ENCODE measurements at places on chromosomes 6 and 20.
A peak's percentile ranks its signal among the peaks of the same experiment; 100 is the strongest.

DNA sequence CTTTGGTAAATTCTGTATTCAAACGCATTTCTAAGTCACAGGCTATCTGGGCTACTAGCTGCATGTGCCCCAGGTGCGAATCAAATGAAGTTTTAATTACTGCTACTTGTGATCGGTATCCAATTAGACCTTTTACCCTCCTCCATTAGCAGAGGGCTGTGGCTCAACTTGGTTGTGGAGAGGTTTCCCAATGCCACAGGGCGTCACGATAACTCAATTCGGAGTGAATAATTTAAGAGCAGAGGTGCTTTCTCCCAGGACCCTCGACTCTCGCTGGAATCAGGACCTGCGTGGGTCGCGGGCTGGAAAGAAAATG, 640 bp downstream of the SAYSD1 start:
- DNase-seq, result no peak

DNA sequence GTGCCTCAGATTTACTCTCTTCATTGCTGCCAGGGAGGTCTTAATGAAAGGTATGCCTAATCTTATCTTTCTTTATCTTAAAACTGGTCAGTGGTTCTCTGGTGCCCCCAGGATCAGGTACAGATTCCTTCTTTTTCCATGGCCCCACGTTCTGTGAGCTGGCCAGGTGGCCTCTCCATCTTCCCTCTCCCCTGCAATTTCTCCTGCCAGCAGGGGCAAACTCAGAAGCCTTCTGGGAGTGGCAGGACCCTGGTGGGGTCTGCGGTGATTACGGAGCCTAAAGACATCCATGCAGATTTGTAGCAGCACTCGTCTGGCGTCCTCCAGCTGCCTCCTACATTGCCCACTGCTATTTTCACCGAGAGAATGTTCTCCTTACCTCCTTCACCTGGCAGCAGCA, 95.8 kb downstream of the CCDC170 start:
- no peak for DNase-seq

- DNase-seq, result no peak
Measured at GRCh38 chr6:6820641-6821238, 232.2 kb downstream of the LY86 start.

- DNase-seq, result no peak
Measured at GRCh38 chr6:23403460-23403859, 722.6 kb upstream of the NRSN1 start.

DNA sequence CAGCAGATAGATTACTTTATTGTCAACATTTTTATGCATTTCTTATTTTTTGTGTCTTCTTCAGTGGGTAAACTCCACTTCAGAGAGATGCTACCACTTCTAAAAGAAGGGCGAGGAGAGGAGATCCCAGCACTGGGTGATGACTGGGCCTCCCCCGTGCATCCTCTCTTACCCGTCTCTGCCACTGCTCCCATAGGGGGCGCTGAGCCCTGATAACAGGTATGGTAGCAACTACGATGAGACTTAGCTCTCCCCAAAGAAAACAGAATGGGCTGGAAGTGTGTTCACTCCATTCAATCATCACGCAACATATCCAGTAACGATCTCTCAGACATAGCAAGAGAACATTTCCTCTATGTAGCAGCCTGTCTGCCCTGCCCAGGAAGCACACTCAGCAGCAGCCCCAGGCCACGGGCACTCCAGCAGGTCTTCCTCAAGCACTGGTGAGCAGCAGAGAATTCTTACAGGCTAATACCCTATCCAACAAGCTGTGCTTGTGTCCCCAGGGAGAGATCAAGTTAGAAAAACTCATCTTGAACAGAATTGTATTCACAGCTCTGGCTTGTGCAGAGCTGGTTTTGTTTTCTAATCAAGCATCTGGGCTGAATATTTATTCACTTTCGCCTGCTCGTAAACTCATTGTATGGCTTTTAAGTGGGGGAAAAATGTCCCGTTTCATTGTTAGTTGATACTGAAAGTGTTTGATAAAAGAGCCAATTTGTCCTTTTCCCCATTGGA, 533.1 kb upstream of the CDH4 start:
- DNase-seq, result no peak

- DNase-seq, result no peak
Measured at GRCh38 chr20:2955257-2955970, 82.1 kb downstream of the PTPRA start.

- no peak for DNase-seq
Measured at GRCh38 chr20:53824779-53825178, 231.1 kb upstream of the ZNF217 start.

GRCh38 chr6:130365166-130366106, at the start of gene TMEM200A:
Gene TMEM200A, plus strand, starts transcription at chr6:130366017. Its CDS starts 74,406 bp downstream, at chr6:130440423.
- DNase-seq, result peak; percentile 63

DNA sequence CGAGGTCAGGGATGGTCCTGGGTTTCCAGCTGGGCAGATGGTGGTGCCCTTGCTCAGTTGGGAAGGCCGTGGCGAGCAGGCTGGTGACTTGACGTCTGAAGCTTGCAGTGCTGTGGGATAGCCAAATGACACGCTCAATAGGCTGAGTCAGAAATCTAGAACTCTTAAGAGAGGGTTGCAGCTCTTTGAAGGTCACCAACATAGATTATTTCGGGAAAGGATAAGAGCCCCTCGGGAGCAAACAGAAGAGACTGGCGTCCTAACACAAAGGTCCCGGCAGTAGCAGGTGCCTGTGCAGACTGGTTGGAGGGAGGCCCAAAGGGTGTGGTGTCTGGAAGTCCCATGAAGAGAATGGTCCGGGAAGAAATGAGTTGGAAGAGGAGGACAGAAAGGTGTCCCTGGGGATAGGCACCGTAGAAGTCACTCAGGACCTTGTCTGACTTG, 18.4 kb downstream of the PKIG start:
- DNase-seq, result peak; percentile 67

DNA sequence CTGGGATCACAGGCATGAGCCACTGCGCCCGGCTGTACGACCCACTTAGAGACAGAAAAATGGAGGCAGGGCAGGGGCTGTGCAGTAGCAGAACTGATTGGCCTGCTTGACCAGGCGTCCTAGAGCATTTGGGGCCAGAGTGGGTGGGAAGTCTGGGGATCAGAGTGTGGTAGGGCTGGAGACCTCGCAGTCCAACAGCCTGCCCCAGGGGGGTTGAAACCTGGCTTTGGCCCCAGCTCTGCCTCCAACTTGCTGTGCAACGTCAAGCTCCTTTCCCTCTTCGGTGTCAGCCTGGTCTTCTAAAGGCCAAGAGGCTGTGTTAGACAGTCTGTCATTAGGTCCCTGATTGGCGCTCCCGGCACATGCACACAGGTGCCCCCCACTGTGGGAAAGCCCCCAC, 15.3 kb upstream of the SPDEF start:
- peak; percentile 11 for DNase-seq

GRCh38 chr20:59515013-59515905, 89.1 kb upstream of the PHACTR3 start:
- DNase-seq, result peak; percentile 52

- no peak for DNase-seq
Measured at GRCh38 chr6:130700397-130700796, 126.8 kb upstream of the SMLR1 start.

GRCh38 chr20:33280000-33280680, 2.9 kb upstream of the BPIFB1 start:
- no peak for DNase-seq

GRCh38 chr6:48505621-48506020, 394.6 kb upstream of the PTCHD4 start:
- no peak for DNase-seq

DNA sequence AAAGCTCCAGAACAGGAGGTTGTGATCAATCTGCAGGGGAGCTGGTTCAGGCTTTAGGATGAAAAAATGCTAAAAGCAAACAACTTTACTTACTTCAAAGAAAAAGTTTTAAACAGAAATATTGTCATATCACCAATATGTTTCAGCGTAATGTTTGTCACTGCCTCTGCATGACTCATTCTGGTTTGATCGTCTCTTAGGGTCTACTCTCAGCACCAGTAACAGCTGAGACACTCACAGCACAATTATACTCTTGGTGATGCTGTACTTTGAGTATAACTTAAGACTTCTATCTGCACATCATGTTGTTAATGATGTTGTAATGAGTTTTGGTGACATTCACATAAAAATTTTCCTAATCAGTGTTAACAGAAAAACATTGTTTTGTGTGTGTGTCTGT, 665.4 kb downstream of the EPM2A start:
- DNase-seq, result peak; percentile 18

GRCh38 chr6:113048741-113049140, 701.6 kb downstream of the RFPL4B start:
- DNase-seq, result peak; percentile 42

- no peak for DNase-seq
Measured at GRCh38 chr6:149237464-149237863, 80.0 kb upstream of the TAB2 start.

DNA sequence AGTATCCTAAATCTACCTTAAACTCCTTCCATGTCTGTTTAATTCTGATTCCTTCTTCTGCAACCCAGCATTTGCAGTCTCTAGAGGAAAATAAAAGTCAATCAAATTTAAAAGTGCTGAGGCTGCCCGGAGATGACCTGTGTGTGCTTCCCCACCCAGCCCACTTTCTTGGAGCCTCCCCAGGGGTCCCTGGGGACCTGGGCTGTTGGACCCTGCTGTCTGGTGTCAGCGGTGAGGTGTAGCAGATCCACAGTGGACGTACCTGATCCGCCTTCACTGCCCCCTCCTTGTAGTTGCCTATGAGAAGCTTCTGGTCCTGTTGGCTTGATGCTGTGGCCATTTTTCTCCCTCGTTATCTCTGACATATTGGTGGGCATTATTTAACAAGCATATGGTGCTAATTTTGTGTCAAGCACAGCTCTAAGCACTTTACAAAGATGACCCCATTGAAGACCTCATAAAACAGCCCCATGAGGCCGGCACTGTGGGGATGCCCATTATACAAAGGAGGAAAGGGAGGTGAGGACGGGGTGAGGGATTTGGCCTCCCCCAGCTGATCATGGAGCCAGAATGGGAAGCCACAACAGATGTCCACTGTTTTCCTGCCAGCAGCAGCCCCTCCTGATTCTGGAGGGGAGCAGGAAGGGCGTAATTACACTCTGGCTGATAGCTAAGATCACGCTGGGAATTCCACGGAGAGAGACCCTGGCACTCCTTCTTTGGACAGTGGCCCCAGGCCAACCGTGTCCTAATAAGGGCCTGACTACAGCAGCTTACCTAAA, 628.2 kb downstream of the CDH26 start:
- DNase-seq, result no peak

DNA sequence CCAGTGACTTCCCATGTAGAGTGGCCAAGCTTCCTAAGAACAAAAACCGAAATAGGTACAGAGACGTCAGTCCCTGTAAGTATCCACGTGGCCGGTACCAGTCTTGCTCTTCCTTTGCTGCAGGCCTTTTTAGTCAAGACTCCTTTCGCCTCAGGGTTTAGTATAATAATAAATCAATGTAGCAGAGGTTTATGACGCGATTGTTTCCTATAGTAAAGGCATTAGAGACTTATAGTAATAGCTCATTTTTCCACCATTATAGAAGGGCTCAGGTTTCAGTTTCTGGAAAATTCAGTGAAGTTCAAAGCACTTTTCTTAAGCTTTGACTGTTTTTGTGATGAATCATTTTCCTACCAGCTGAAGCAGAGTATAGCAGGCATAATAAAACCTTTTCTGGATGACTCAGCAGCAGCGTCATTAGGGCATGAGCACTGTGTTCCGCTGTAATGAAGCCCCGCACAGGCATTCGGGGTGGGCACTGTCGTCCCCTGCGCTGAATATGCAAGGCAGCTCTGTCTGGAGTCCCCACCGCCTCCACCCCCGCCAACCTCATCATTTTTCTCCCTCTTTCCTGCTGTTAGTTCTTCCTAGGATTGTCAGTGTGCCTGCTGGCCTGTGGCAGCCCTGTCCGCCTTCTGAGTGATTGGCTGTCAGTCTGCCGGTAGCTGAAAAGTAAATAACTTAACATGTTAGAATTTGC, 51.3 kb downstream of the PTPN1 start:
- DNase-seq, result peak; percentile 97

- DNase-seq, result peak; percentile 87
Measured at GRCh38 chr6:12009876-12010634, 2.1 kb upstream of the HIVEP1 start.

GRCh38 chr6:139891471-139891870, 517.0 kb upstream of the CITED2 start:
- DNase-seq, result peak; percentile 71
